ENCODE measurements at places on chromosomes 11 and 22.
A peak's percentile ranks its signal among the peaks of the same experiment; 100 is the strongest.

DNA sequence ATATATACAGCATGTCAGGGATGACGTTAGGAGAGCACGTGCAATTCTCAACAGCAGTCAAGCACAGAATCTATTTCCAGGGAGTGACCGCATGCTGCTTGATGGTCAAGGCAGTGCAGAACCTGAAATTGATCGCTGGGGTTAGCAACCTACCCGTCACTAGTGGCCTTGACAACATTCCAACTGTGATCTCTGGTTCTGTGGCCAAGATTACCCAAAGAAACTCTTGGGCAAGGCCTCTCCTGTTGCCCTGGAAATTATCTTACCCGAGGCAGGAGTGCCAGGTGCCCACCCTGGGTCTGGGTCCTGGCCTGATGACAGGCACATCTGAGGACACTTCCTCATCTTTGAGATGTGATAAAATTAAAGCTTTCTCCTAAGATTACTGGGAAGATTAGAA, 2.2 kb downstream of the TM7SF2 start:
- peak; percentile 55 for DNase-seq

DNA sequence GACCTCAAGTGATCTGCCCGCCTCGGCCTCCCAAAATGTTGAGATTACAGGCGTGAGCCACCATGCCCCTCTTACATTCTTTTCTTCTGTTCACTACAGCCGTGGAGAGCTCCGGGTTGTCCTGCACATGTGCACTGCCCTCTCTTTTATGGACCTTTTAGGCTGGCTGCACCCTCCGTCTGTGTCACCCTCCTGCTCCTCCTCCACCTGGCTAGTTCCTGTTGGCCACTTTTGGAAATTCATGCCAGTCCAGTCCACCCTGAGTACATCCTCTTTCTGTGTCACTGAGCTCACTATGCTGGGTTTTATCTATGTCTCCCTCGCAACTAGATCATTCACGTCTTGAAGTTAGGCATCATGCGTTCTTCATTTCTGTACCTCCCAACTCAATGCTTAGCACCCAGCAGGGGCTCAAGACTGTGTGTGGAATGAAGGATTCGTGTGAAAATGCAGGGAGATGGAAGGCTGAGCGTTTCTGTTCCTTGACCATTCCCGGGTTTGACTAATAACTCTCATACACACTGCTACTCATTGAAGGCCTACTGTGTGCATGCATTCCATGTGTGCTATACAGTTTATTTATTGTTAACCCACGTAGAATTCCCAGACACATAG, 60.6 kb downstream of the PTPRJ start:
- no peak for DNase-seq

- no peak for DNase-seq
Observed at GRCh38 chr11:65208785-65209710, 27.3 kb downstream of the CAPN1 start.

DNA sequence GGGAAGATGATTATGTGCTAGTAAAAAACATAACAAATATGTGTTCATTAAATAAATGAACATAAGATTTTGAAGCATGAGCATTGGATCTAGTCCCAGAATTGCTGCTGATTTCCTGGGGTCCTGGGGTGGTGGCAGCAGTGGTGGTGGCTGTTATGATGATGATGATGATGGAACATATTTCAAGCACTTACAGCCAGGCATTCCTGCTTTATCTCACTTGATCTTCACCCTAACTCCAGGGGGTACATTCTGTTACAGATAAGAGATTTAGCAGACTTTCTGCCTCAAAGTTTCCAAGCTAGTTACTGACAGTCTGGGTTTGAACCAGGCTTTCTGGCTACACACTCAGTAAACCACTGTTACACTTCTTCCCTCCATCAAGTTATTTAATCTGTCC, 5.2 kb downstream of the TRAPPC4 start:
- DNase-seq: peak; percentile 26

DNA sequence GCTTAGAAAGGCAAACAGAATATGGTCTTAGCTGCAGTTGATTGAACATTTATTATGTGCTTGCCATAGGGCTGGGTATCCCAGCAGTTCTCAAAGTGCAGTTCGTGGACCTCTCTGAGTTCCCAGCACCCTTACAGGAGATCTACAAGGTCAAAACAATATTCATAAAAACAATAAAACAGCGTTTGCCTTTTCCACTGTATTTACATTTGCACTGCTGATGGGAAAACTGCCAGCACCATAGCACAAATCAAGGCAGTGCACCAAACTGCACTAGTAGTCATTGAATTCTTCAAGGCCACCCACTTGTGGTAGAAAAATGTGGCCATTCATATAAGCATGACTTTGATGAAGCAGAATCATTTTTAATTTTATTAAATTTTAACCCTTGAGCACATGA, 128.1 kb downstream of the CCDC34 start:
- no peak for DNase-seq

DNA sequence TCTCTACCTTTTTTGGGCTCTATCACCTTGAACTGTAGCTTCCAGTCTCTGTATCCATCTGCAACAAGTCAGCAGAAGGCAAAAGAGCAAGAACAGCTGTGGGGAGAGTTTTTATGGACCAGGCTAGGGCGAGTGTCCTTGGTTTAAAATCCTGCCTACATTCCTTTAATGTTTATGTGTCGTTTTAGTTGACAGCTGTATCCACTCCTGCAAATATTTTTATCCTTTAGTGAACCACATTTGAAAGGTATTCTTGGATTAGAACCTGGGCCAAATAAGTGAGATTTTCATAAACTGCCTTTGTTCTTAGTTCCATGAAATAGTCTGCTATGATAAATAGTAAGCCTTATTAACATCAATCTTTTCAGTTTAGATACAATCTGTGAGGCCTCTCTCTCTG, 712.2 kb downstream of the ETS1 start:
- DNase-seq: no peak

- no peak for DNase-seq
Observed at GRCh38 chr22:18978506-18978905, 42.4 kb upstream of the PRODH start.

- no peak for DNase-seq
Observed at GRCh38 chr11:57773026-57773598, 11.5 kb downstream of the CTNND1 start.

- DNase-seq: peak; percentile 79
Observed at GRCh38 chr22:26679003-26679629, 21.7 kb downstream of the MIAT start.

DNA sequence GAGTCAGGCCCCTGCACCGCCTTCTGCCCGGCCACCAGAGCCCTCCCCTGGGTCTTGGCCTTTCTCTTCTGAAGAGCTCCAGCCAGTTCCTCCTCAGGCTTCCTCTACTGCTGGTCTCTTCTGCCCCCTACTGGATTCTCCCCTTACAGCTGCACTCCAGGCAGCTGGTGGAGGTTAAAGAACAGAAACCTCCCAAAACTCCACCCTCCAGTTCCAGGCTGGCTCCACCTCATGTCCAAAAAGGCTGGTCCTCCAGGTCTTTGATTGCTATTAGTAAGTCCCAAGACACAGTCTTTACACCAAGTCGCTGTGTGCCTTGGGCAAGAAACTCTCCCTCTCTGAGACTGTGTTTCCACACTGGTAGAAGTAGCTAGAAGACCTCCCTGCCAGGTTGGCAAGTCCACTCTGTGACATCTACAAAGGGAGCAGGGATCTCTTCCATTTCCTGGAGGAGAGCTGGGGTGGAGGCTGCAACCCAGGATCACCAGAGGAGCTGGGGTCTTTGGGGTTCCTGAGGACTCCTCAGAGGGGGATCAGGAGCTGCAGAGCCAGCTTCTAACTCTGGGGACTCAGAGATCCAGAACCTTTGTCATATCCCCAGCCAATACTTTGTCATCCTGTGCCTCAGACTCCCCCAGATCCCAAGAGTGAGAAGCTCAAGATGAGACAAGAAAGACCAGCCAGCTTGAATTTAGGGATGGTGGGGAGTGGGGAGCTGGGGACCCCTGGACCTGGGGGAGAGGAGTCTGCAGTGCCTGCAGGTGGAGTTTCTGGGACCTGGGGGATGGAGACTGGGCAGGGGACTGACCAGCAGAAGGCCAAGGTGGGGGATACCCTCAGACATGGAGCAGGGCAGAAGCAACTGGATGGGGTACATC, 3.4 kb upstream of the IGLL5 start:
- peak; percentile 71 for DNase-seq

Measured in erythroblast (primary cell).